ENCODE measurements at places on chromosomes 12 and 14.

DNA sequence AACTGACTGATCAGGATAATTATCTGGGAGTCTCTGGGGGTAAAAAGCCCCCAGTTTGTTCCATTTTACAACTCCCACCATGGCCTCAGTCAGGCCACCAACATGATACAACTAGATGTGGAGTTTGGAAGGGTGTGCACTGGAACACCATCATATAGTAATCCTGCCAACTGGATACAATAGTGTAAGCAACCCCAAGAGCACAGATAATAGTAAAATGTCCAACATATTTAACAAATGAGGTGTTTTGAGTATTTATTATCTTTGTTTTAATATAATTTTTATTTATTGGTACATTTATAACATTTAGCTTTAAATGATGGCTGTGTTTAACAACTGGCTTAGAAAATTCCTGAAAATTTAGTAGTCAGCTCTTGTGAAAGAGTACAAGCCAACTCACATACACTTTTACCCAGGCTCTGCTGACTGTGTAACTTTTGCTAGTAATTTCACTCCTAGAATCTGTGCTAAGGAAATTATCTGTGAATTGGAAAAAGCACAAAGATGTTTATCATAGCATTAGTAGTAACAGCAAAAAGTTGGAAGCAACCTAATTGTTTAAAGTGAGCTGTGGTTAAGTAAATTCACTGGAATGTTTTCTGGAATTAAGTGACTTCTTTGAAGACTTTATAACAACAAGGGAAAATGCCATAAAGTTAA, 196.8 kb downstream of the RAD51B start:
- peak; percentile 61 for DNase-seq

DNA sequence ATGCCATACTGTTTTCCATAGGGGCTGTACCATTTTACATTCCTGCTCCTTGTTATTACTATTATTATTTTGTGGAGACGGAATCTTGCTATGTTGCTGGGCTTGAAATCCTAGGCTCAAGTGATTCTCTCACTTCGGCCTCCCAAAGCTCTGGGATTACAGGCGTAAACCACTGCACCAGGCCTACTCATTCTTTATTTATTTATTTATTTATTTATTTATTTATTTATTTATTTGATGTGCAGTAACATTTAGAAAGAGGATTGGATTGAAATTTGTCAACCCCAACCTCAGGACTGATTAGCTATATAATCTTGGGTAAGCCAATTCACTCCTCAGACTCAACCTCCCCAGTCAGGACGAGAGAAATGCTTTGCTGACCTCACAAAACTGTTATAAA, 107.9 kb downstream of the VEZT start:
- no peak for DNase-seq

DNA sequence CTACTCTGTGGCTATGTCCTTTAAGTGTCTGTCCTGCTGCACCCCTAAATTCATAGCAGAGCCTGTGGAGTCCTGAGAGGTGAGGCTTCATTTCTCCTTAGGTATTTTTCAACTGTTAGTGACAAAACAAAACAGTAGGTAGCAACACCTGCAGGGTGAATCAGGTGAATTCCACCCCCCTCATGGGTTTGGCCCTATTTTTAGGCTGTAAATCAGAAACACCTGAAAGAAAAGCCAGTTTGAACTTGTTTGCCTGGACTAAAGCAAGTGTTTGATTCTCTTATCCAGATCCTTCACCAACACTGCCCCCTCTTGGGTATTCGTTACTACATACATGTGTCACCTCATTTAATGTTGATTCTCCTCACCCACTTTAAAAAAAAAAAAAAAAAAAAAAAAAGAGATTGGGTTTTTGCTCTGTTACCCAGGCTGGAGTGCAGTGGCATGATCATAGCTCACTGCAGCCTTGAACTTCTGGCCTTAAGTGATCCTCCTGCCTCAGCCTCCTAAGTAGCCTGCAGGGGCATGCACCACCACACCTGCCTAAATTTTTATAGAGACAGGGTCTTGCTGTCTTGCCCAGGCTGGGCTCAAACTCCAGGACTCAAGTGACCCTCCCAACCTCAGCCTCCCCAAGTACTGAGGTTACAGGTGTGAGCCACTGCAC, 10.3 kb downstream of the TBPL2 start:
- DNase-seq = peak; percentile 36

- no peak for DNase-seq
Observed at GRCh38 chr14:76762411-76763095, 1.3 kb downstream of the VASH1 start.

DNA sequence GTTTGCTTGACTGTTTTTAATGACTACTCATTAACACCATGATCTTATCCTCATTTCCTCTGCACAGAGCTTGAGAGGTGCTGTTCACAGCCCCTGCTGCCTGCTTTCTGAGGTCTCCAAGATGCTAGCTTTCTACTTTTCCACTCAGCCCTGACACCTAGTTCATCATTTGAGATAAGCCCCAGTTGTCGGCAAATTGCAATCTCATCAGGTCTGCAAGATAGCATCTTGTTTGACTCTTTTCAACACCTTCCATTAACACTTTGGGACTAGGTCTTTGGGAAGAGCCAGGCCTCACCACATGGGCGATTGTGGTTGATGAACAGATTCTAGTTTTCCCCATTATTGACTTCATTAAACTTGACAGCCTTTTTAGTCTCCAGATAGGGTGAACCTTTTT, 904.8 kb downstream of the DIO2 start:
- no peak for DNase-seq

- DNase-seq = no peak
Observed at GRCh38 chr14:42550310-42550709, 943.6 kb downstream of the LRFN5 start.

GRCh38 chr12:98085046-98085755, 430.2 kb upstream of the TMPO start:
- DNase-seq = no peak

- DNase-seq = no peak
Observed at GRCh38 chr12:102811110-102811737, 105.8 kb downstream of the PAH start.

- peak; percentile 67 for DNase-seq
Observed at GRCh38 chr14:103740991-103741689, 25.5 kb downstream of the ZFYVE21 start.

GRCh38 chr12:22335794-22336166, 1.3 kb upstream of the ST8SIA1 start:
- DNase-seq = no peak

DNA sequence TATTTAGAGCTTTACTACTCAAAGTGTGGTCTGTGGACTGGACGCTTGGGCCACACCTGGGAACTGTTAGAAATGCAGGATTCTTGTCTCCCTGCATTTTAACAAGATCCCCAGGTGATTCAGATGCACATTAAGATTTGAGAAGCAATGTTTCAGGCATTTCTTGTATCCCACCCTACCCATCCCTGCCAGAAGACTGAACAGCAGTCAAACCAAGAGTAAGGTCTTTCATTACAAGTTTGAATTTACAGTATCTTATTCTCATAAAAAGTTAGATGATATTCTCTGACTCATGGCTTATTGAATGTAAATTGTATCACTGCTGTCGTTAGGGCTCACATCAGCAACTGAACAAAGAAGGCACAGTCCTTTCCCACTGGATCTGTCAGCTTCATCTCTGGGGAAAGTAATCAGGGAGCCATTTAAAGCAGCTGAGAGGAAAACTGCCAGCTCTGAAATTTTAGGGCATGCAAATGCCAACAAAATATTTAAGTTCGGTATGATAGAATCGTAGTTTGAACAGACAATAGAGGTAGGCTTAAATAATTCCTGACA, 141.1 kb downstream of the AKAP6 start:
- DNase-seq = no peak

GRCh38 chr14:42378880-42379279, 772.2 kb downstream of the LRFN5 start:
- no peak for DNase-seq

DNA sequence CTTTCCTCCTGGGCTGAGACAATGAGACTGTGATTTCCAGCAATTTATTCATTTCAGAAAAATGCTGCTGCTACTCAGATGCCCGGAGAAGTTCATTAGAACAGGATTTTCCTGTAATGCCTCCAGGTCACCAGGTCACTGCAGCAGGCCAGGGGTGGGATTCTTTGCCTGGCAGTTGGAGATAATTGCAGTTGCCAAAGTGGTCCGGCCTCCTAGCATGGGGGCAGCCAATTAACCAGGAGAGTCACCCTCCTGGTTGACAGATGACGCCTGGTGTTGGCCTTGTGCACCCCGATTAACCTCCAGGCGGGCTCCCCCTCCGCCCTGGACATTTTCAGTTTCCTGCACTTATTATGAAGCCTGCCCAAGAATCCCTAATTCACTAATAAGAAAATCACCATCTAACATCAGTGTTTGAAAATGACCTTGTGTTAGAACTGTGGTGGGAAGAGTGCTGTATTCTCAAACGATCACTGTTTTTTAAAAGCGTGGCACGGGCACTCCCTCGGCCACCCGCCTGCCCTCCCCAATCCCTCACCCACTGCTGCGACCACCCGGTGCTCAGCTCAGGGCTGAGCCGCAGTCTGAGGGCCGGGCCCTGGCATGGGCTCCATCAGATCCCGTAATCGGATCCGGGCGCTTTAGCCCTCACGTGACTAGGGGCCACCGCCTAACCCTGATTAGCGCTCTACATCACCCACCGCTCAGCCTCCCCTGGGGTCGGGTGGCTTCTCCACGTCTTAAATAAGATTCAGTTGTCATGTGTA, 12.9 kb downstream of the RIMBP2 start:
- DNase-seq = no peak

- no peak for DNase-seq
Observed at GRCh38 chr12:13194401-13195110, 2.0 kb upstream of the EMP1 start.

DNA sequence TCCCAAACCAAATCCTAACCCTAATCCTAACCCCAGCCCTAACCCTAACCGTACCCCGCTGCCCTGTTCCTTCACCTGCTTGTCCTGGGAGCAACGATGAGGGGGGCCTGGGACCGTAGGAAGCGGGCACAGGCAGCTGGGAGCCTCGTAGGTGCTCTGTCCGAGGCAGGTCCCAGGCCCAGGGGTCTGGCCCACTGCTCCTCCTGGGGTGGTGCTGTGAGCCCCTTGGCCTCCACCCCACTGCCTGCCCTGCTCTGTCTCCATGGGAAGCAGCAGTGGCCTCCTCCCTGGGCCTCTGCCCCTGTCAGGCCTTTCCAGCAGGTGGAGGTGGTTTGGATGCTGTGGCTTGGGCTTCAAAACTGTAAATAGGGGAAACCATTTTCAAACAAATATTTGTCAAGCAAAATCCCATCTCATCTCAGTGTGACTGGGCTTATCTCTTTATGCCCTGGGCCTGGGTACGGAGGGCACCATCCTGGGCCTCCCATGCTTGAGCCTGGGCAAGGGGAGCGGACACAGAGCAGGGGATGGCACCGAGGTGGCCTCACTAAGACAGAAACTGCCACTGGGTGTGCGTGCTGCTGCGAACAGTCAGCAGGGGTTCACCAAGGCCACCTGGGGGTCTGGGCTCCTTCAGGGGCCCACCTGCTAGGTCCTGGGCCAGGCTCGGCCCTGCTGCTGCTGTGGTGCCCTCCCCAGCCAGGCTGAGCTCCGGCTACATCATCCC, 3.7 kb upstream of the BEGAIN start:
- DNase-seq = no peak

All from SJSA1 (cell line).